NCI-H187 (cell line): ENCODE measurements at places on chromosomes 13 and 19.

DNA sequence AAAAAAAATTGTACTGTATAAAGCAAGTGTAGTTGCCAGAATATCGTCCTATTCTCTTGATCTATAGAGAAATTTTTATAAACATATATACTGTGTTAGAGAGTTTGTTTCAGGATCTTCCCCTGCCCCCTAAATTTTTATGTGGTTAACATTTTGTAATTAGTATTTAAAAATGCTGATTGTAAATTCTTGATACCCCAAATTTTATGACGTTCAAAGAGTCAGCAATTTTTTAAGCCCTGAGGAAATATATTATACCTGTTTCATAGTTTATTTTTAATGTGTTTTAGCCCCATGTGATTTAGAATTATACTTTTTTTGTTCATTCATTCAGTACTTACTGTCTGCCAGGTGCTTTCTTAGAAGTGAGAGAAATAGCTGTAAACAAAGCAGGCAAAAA, 7.3 kb upstream of the KCTD4 start:
- no peak for DNase-seq

GRCh38 chr19:8123683-8124082, 25.7 kb downstream of the FBN3 start:
- DNase-seq, result no peak

DNA sequence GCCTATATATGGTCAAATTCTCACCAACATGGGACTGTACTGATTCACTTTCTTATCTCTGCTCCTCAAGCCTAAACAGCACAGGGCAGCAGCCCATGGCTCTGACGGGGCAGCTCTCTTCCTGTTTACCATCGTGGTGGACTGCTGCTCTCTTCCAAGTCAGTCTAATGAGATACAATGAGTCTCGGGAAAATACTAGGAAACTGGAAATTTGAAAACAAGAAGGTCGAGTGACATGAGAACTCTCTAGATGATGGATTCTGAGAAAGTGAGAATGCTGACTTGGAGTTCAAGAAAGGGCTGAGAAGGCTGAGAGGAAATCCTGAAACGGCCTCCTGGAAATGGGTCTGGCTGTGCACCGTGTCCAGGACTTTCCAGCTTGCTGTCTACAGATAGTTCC, 122.8 kb upstream of the ARGLU1 start:
- DNase-seq, result no peak

DNA sequence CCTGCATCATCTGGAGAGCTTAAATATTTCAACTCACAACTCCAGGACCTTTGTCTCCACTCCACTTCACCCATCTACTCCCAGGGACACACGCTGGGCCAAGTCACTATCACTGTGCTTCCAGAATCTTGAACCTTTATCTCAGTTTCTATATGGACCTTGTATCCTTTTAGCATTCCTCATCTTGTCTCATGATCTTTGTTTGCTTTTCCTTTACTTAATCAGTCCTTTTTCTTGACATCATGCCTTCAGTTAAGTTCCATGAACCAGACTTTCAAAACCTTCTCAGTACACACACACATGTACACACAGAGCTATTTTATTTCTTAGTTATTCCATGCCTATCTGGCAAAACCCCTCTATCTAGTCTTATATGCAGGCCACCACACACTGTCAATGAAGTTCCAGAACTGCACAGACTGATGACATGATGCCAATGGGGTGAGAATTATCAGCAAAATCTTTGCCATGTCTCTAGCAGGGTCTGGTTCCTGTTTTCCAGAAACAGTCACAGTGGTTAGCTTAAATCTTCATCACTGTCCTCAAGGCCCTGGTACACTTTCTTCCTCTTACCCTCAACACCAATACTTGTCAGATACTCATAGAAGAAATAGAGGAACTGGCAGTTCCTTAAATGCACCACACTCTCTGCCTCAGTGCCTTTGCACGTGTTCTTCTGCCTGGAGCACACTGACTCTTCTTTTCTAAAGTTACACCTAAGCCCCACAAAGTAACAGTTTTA, 77.6 kb upstream of the STARD13 start:
- DNase-seq, result no peak

- peak; percentile 11 for DNase-seq
Measured at GRCh38 chr19:10699650-10700335, 1.4 kb upstream of the QTRT1 start.

- no peak for DNase-seq
Measured at GRCh38 chr13:97243915-97244781, 22.0 kb downstream of the MBNL2 start.

GRCh38 chr19:6459262-6460098, at the start of gene SLC25A23:
Gene SLC25A23 (minus strand): TSS chr19:6459792. CDS start chr19:6459628, 164 bp downstream.
- DNase-seq, result no peak

DNA sequence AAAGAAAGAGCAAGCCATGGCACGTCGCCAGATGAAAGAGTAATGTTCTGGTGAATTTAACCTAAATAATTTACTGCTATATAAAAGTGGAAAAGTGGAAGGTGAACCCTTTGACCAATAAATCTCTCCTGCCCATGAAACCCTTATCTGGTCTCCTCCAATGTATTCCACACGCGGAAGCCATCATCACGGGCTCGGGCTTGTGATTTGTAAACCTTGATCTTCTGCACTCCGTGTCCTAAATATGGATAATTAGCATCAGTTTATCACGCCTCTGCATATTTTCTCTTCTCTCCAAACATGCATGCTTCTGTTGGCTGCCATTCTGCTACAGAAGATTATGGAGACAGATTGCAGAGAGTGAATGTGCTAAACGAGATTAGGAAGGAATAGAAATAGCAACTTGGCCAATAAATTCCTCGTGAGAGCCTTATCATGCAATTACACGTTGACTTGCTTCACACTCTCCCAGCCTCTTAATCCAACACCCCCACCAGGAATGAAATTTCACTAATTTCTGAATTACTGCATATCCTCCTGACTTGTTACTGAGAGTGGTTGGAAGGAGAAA, 34.5 kb downstream of the SOX1 start:
- DNase-seq, result no peak

- DNase-seq, result no peak
Measured at GRCh38 chr13:86760620-86761019, 910.6 kb upstream of the SLITRK5 start.

DNA sequence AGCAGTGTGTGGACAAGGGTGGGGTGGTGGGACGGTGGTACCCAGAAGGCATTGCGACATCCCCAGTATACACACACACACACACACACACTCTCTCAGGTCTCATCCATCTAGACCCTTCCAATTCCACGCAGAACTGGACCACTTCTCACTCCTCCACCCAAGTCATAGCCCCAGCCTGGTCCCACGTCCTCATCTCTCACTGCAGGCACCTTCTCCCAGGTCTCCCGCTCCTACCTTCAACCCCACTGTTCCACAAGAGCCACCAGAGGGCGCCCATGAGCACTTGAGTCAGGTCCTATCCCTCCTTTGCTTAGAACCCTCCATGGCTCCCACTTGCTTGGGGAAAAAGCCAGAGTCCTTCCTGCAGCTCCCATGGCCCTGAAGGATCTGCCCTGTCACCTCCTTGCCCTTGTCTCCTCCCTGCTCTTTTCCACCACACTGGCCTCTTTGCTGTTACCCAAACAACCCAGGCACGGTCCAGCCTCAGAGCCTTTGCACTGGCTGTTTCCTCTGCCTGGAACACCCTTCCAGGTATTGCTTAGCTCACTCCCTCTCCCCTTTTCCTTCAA, 62.6 kb downstream of the IER2 start:
- DNase-seq, result no peak

- DNase-seq, result no peak
Measured at GRCh38 chr19:11486661-11487503, 6.0 kb upstream of the ELAVL3 start.

- DNase-seq, result no peak
Measured at GRCh38 chr13:99282264-99283231, 24.4 kb upstream of the GPR18 start.

DNA sequence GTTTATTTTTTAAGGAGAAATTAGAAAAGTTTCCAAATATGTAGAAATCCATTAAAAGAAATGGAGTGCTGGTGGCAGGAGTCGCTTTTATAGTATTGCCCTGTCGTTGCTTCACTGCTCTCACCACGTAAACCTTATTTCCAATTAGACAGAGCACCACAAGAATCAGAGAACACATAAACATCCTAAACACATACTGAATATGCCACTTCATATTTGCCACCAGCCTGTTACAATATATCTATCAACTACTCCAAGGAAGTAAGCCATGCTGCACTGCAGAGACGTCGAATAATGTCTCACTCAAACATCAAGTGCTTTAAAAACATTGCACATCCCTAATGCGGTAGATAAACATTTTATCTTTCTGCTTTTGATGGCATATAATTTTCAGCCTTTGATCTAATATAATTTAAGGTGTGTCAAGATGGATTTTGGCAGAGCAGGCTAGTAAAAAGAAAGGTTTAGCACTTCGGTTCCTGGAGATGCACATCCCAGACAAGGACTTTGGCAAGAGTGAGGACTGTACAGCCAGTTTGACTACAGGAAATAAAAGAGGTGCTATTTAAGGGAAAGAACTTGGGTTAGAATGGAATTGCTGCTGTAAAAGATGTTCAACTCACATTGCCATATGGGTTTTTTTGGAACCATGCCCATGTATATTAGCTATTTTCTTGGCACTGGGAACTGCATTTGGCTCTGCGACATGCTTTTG, 932.3 kb downstream of the EFNB2 start:
- DNase-seq, result no peak
